ELR (cell line): ENCODE measurements at places on chromosomes 7 and 10.

DNA sequence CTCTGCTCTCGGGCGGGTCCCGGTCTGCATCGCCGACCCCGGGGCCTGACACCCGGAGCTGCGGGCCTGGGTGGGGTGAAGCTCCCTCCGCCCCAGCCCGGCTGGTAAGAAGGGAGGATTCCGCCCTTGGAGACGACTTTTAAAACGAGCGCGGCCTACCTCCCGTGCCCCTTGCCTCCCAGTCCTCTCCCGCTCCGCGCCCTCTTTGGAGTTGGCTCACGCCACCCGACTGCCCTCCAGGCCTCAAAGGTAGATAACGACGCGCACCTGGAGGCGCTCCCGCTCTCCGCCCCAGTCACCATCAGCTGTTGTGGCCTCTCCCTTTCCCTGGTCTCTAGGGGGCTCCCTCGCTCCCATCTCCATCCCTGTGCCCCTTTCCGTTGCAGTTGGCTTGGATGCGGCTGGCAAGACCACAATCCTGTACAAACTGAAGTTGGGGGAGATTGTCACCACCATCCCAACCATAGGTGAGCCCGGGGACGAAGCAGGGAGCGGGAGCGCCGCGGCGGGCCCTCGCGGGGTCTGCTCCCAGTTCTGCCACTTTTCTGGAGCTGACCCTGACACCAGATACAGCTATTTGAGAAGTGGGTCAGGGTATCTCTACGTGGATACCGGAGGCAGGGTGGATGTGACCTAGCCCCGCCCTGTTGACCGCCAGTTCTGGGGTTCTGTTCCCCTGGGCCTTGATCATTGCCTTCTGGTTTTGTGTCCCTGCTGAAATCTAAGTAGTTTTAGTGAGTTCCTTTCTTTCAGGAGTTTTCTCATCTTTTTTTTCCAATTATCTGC is 679 bp downstream of the ARF5 start:
- peak; percentile 69 for DNase-seq

- peak; percentile 89 for DNase-seq
Measured at GRCh38 chr7:30817371-30817767, 46.2 kb downstream of the MINDY4 start.

DNA sequence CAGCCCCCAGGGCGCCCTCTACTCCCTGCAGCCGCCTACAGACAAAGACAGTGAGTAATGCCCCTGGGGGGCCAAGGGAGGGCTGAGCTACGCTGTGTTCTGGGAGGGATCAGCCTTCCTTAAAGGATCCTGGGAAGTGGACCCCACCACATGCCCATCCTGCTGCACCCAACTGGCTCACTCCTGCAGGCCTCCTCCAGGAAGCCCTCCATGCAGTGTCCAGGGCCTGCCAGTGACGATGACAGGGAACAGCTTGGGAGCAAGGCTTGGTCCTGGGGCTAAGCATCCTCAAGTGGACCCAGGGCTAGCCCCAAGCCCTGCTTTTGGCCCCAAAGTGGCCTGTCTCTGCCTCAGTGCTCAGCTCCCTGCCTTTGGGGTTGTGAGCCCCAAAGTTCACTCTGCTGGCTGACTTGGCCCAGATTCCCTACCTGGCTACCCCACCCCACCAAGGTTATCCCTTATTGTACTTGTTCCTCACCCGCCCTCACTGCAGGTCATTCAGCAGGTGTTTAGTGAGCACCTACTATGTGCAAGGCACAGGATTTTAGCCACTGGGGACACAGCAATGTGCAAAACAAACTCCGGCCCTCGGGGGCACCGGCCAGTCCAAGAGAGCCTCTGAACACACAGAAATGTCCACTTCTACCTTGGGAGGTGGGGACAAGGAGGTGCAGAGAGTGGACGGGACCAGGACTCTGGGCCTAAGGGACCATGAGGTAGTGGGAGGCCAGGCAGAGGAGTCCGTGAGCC is 83.5 kb downstream of the MYL10 start:
- no peak for DNase-seq

DNA sequence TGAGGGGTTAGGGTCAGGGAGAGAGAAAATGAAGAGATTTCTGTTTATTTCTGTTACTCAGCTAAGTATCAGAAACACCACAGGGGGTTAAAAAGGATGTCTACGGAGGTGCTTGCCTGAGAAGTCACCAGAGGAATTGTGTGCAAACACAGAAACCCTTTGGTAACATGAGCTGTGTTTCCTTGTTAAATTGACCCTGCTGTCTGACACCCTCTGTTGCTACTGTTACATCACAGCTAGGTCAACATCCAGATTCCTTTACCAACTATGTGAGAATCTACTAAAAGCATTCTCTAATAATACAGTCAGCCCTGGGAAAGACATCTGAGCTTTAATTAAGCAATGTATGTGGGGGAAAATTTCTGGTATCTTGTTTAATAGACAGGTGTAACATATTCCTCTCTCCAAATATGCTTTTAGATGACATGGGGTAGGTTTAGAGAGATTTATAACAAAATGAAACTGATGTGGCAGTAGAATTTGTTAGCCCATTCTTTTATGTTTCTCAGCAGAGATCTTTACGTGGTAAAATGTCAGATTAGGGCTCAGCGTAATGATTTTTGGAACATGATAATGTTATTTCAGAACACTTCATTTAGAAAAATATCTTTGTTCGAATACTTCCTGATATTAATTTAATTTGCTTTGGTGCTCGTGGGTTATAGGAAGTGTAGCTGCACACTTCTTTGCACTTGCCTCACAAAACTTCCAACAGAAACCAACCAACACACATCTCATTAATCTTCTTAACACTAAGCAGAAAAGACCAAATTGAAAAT is 168.0 kb upstream of the AHR start:
- DNase-seq, result peak; percentile 39

DNA sequence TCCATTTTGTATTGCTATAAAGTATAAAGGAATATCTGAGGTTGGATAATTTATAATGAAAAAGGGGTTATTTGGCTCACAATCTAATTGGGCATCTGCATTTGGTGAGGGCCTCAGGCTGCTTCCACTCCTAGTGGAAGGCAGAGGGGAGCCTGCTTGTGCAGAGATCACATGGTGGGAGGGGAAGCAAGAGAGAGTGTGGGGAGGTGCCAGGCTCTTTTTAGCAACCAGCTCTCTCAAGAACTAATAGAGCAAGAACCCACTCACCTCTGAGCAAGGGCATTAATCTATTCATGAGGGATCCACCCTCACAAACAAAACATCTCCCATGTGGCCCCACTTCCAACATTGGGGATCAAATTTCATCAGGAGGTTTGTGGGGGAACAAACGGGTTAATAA is 64.6 kb downstream of the OGDH start:
- no peak for DNase-seq

DNA sequence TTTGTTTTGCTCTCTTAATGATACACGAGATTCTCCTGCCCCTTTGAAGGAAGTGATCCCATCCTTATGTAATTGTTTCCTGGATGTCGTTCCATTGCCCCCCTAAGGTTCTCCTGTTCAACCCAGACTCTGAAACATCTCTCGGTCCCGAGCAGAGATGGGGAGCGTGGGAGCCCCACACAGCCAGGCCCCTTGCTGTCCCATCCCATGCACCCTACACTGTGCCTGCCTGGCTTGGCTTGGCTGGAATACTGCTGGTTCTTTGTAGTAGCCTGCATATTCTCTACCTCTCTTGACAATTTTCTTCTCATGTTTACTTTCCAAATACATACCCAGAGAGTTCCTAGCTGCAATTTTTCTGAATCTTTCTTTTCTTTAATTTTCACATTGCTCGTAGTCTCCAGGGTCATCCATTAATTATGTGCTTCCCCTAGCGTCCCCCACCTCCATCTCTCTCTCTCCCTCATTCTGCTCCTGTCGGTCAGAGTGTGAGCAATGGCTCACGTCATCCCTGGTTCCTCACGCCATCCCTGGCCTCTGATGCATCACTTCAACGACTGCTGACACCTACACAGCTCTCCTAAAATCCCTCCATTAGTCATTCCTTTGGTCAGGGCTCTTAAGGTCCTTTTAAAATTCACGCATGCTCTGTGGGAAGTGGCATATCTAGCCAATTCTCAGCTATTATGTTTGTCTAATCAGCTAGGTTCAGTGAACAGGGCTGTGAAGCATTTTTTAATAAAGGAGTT is 32.5 kb upstream of the GPR158 start:
- DNase-seq, result peak; percentile 49

DNA sequence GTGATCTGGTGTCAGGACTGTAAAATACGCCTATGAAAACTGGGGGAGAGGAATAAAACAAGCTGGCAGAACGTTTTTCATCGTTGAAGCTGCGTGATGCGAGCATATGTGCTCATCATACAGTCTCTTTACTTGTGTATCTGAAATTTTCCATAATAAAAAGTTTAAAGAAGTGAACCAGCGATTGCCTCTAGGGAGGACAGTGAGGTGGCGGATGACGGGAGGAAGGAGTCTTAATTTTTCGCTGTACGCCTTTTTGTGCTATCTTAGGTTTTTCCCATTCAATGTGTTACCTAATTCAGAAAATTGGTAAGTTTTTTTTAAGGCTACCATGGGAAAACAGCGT is 891 bp upstream of the WAPL start:
- DNase-seq, result peak; percentile 39

DNA sequence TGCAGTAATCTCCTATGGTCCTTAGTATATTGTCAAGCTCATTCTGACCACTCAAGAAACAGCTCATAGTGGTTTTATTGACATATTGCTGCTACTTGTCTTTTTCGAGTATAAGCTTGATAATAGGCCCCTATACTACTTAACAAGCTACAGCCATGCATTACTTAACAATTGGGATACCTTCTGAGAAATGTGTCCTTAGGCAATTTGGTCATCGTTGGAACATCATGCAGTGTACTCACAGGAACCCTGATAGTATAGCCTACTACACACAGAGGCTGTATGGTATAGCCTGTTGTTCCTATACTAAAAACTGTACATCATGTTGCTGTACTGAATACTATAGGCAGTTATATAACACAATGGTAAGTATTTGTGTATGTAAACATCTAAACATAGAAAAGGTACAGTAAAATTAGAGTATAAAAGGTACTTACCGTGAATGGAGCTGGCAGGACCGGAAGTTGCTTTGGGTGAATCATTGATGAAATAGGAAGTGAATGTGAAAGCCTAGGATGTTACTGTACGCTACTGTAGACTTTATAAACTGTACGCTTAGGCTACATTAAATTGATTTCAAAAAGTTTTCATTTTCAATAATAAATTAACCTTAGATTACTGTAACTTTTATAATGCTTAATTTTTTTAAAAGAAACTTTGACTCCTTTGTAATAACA is 160.9 kb downstream of the LRRC4 start:
- DNase-seq, result peak; percentile 46

DNA sequence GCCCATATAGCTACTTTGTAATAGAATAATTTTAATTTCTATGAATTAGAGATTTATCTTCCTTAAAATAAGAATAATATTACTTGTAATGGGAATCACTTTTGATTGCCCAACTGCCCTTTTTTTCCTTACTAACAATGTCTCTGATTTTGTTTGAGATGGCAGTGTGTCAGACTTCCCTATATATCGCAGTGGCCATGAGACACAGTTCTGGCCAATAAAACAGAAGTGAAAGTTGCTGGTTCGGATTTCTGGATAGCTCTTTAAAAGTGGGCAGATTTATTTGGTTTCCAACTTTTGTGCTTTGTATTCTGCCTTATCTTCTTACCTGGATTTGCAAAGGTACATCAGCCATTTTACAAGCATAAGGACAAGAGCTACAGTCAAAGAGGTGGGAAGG is 170.2 kb downstream of the PPP1R17 start:
- DNase-seq, result no peak

GRCh38 chr10:70053841-70054288 is 1.2 kb downstream of the MACROH2A2 start:
- no peak for DNase-seq

GRCh38 chr7:158028290-158028941 is 559.2 kb downstream of the PTPRN2 start:
- DNase-seq, result no peak

- DNase-seq, result no peak
Measured at GRCh38 chr10:35217455-35217854, 90.8 kb downstream of the CREM start.

DNA sequence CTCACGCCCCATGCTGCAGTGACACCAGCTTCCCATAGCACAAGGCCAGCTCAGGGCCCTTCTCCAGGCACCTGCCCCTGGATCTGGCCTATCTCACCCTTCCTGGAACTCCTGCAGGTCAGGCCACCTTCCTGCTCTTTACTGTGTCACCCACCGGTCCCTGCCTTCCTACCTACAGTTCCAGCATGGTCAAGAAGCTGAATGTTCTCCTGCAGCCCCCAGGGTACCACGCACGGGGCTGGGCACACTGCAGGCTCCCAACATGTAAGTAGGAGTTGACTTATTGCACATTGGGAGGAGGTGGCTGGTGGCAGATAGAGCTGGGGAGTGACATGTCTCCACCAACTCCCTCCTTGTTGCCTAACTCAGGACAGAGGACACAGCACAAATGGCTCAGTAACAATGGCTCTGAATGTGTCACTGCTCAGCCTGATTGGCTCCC is 14.5 kb downstream of the ITPRIP start:
- DNase-seq, result no peak

DNA sequence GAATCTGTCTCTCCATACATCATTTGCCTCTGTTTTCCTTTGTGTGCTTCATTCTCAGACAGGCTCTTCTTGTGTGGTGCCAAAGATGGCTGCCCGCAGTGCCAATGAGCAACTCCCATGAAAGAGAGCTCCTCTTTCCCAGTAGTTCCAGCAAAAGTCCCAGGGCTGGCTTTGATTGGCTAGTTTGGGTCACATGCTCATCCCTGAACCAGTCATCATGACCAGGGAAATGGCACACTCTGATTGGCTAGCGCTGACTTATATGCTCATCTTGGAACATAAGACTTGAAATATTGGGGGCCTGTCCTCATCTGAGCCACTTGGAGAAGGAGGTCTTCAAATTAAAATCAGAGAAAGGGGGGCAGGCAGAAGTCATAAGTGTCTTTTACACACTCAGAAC is 112.7 kb downstream of the CDH23 start:
- DNase-seq, result peak; percentile 15

DNA sequence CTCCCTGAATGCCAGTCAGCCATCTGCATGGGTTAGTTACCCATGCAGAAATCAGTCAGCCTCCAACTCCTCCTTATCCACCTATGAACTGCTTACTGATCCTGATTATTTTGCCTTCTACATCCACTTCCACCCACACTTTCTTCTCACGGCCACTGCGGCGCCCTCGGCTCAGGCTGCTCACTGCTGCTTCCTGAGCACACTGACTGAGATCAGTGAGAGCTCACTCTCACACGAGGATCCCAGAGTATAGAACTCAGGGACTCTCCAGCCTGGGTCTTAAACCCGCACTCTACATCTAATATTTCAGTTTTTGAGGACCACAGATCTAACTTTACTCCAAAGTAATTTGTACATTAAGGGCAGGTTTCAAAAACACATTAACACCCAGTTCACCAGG is 64.4 kb downstream of the GRB10 start:
- DNase-seq, result no peak

DNA sequence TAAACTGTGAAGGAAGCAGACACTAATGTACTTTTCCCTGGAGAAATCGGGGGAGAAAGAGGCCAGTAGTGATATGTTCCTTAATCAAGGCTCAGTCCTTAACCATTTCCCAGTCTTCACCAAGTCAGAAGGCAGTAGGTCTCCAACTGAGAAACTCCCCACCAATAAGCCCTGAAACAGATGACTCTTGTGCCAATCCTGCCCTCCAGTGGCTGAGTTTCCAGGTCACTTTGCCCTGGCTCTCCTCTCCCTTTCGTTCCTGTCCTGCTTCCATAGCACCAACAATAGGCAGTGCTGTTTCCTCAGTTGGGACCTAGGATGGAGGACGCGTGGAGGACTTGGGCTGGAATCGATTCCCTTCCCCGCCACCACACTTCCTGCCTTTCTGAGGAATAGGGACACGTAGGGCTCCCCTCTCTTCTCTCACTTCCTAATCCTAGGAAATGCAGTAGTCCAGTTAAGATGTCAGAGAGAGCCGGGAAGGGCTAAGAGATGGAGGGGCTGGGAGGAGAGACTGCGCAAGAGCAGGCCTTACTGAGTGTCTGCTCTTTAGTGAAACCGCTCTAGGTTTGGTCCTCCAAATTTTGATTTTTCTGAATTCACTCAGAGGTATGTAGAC is 23.4 kb downstream of the ATOH7 start:
- DNase-seq, result peak; percentile 83
